Activated CD8-positive, alpha-beta memory T cell treated with anti-CD3 and anti-CD28 coated beads for 1 hour (primary cell): ENCODE measurements at places on chromosomes 1 and 21.

DNA sequence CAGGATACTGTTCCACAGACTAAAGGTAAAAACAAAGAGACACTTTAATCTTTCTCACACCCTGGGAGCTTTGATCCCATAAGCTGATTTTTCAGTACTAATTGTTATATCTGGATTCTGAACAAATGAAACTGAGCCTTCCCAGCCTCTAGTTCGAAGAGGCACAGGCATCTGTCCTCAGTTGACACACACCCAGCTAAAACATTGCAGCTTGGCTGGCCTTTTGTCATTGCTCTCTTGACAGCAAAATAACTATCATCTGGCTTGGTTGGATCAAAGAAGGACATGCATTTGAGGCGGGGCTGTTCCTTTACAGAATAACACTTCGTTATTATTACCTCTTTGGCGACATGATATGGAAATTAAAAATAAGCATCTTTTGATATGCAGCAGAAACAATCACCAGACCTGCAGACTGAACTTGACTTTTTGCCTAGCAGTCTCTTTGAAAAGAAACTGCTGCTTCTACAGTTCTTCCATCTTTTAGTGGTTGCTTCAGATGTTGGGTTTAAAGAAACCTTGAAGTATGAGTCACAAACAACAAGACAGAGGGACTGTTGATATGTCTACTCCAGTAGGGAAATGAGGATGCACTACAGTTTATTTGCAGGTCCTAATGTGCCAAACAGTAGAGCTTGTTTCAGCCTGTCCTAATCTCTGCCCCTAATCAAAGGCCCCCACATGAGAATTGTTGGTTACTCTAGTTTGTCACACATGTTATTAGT lies 166.5 kb downstream of the TPR start:
- DNase-seq: no peak

DNA sequence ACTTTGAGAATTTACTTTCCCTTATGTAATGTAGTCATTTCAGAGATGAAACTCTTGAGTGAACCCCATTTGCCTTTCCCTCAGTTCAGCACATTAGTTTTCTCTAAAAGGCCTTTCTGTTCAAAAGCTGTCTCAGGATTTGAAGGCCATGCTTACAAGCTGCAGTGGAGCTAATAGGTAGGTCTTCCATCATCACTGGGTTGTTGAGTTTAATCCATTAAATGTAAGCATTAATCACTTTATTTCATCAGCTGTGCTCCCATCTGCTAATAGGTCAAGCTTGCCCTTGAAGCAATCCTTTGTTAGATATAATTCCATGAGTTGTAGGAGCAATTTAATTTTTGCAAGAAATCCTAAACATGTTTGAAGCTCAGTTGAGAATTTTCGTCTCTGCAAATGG lies 422.2 kb upstream of the ZP4 start:
- DNase-seq: no peak

DNA sequence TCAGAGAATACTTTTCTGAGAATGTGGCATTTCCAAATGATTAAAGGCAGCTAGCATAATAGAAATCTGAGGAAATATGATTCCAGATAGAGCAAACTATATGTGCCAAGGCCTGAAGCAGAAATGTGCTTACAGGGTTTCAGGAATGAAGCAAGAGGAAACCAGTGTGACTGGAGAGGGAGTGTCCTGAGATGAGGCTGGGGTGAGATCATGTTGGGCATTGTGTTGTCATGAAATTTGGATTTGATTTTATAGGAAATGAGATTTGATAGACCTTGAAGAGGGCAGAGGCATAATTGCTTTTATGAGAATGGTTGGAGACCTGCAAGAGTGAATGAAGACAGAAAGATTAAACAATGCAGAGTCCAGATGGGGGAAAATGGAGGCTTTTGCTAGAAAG lies 338.1 kb upstream of the SNX7 start:
- no peak for DNase-seq

GRCh38 chr1:109488201-109488600 lies 4.5 kb downstream of the ATXN7L2 start:
- no peak for DNase-seq
